ENCODE measurements at places on chromosomes 5 and 9.

GRCh38 chr5:54301220-54301619 is 9.2 kb downstream of the ARL15 start:
- DNase-seq: no peak

- no peak for DNase-seq
Measured at GRCh38 chr9:129245276-129245675, 67.2 kb upstream of the IER5L start.

- DNase-seq: no peak
Measured at GRCh38 chr5:108060340-108060739, 321.6 kb downstream of the FBXL17 start.

DNA sequence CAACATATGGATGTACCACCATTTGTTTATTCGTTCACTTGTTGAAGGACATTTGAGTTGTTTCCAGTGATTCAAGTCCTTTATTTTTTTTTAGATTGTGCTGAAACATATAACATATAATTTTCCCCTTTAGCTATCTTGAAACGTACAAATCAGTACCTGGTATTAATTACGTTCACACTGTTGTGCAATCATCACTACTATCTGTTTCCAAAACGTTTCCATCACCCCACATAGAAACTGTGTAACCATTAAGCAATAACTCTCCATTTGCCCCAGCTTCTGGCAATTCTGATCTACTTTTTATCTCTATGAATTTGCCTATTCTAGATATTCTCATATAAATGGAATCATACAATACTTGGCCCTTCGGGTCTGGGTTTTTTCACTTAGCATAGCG is 116.0 kb downstream of the FGF1 start:
- no peak for DNase-seq

GRCh38 chr9:20948703-20949102 is 82.7 kb downstream of the HACD4 start:
- no peak for DNase-seq

GRCh38 chr5:38831117-38831516 is 14.7 kb upstream of the OSMR start:
- no peak for DNase-seq

- no peak for DNase-seq
Measured at GRCh38 chr5:120509053-120509452, 45.0 kb downstream of the PRR16 start.

DNA sequence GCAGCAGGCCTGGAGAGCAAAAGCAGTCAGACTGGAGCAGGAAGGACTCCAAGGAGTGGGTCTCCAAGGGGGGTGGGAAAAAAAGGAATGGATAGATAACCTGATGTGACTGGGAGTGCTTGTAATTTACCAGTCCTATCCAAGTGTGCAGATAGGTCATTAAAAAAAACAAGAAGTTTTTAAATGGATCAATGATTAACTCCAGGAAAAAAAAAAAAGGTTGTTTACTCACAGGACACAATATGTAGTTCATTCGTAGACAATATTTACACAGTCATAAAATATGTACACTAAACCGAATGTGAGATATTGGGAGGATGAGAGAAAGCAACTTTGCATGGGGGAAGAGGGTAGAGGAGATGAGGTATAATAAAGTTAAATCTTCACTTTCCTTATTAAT is 20.4 kb downstream of the ZBTB5 start:
- DNase-seq: no peak

- DNase-seq: no peak
Measured at GRCh38 chr5:141869514-141869913, 8.7 kb downstream of the PCDH1 start.

DNA sequence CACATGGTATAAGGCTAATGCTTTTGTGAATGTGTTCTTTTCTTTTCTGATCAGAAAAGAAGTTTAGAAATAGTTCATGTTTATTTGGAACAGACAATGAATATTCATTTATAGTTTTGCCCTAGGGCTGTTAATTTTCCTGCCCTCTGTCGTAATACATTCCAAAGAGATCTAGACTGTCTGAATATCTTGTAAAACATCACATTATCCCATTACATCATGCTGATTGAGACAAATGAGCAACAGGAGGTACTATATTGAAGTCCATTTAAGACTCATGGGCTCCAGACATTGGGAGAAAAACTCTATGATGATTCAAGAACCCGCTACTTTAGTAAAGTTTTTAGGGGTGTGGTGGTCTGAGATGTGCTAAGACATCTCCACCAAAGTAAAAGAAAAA is 121.2 kb upstream of the MAP1B start:
- DNase-seq: no peak

DNA sequence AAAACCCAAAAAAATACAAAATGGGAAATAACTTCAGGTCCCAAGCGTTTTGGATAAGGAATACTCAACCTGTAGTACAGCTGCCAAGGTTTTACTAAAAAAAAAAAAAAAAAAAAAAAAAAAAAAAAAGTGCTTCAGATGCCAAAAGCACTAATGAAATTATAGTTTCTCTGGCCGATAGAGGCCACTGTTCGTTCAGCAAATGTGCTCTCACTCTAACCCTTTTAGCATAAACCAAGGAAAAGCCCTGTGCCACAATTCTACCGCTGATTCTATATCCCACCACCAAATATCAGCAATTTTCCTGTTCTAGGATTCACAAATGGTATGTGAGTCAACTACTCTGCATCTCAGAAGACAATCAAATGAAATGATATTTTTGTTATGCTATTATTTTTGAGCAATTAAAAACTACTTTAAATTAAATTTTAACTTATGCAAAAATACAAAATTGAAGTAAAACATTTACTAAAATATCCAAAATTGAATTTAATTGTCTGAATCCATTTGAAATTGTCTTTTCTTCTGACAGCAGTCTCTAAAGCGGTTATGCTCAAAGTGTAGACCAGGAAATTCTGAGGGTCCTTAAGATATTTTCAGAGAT is 79.8 kb downstream of the RICTOR start:
- DNase-seq: no peak
